ENCODE measurements at places on chromosomes 1 and 21.

- DNase-seq = no peak
These were observed 7.5 kb upstream of the FOXO6 start for GRCh38 chr1:41353744-41354143.

DNA sequence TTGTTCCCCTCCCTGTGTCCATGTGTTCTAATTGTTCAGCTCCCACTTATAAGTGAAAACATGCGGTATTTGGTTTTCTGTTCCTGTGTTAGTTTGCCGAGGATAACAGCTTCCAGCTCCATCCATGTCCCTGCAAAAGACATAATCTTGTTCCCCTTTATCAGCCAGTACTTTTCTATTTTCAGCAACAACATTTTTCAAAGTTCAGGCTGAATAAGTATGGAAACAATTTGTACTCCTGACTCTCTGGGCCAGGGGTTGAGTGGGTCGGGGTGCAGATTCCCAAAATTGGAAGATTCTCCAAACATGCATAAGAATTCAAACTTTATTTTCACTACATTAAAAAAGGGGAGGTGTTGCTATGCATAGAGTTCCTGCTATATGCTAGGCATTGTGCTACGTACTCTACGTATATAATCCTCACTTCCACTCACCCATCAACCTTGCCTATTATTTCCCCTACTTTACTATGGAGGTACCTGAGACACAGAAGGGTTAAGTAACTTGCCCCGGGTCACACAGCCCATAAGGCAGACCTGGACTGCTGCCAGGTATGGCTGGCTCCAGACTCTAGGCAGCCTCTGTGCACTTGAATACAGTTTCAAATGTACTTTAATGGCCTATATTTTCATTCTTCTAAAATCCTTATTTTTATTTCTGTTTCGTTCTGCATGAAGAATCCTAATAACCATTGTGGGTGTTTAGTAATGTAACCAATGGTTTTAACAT, 117.1 kb upstream of the C8B start:
- no peak for DNase-seq

- DNase-seq = no peak
These were observed 10.3 kb downstream of the LDLRAD2 start for GRCh38 chr1:21822349-21822748.

- DNase-seq = no peak
These were observed 11.6 kb upstream of the LRRC53 start for GRCh38 chr1:74523873-74524480.

DNA sequence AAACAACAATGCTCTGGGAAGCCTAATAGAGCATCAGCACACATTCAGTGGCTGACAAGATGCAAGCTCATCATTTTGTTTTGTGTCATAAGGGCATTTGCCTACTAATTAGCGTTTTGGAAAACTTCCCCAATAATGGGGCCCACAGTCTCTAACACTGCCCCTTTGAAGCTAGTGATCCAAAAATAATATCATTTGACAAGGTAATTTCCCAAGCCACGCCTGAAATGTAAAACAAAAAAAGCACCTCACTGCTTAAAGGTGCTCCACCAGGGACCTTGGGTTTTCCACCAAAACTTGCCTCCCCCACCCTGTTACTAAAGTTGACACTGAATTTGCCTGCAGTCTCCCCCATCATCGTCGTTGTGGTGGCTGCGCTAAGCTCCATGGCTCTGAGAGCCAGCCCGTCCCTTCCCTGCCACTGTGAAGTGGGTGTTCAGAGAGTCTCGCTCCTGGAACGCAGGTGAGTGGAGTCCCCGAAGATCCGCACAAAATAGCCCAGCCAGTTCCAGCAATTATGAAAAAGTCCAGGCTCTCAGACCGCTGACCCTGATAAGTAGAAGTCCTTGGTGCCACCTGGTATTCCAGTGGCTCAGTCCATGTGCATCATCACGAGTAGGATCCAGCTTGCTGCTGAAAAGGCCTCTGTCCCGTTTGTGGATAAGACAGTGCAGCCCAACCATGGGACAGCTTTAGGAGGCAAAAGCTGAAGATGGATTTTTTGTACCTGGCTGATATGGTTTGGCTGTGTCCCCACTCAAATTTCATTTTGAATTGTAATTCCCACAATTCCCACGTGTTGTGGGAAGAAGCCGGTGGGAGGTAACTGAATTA, 52.2 kb downstream of the RAB3GAP2 start:
- DNase-seq = no peak

- DNase-seq = no peak
These were observed 639.7 kb downstream of the LMO4 start for GRCh38 chr1:87968197-87968955.

- DNase-seq = no peak
These were observed 13.0 kb upstream of the LRP8 start for GRCh38 chr1:53340660-53341520.

- no peak for DNase-seq
These were observed 12.6 kb downstream of the LRIF1 start for GRCh38 chr1:110951161-110951560.

GRCh38 chr1:96820671-96821070, 99.1 kb downstream of the PTBP2 start:
- no peak for DNase-seq

DNA sequence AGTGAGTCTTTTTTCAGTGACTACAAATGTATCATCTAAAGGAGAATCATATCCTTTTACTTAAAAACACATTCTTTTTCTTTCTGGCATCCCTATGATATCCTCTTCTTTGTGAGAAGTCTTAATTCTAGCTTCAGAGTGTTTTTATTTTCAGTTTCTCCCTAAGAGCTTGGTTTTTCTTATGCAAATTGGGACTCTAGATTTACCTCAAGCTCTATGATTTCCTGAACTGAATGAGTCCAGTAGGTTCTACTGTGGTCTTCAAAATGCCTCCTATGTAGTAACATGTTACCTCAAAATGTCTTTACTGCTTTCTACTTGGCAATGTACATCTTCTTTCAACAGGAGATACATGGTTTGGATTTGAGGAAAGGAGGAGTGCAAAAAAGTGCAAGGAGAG, 148.2 kb upstream of the C21orf91 start:
- no peak for DNase-seq

DNA sequence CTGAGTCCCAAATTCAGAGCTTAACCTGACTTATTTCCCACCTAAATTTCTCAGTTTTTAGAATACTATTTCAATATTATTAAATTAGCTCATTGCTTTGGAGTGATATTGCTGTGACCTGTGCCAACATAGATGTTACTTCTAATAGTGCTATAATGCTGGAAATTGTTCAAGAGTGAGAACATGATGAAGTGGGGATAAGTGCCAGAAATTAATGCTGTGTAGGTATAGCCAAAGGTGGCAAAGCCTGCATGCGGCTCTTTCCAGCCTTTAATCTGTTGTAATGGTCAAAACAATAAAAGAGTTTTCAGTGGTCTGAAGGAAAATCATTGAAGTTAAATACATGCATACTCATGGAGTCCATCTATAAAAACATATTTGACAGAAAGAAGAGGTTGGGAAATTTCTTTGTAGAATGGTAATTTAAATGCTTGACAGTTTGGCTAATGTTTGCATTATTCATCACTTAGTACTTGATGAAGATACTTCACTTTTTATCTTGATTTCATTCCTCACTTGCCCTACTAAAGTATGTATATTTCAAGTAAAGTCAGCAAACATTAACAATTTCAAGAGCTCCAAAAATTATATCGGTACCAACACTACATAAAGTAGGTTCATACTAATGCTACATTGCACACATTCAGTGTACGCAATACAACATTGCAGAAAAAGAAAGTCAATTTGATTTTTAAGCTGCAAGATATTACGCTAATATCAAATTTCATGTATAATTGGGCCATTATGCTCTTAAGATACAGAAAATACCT, 82.1 kb downstream of the OLFM3 start:
- no peak for DNase-seq

- no peak for DNase-seq
These were observed 40.4 kb upstream of the ACTRT2 start for GRCh38 chr1:2980849-2981248.

DNA sequence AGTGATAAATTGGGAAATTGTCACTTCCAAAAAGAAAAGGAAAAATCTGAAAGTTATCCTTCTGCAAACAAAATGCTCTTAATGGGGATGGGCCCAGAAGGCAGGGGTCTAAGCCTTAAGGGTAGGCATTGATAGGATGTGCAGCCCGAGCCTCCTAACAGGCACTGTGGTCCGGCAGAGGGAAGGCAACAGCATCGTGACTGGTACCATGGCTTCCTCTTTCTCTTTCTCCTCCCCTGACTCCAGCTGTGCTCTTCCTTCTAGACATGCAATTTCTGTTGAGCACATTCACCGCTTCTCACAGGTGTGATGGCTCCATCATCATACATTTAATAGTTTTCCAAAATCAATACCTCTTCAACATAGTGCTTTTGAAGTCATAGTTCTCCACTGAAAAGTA, 91.5 kb downstream of the SELENOF start:
- no peak for DNase-seq

DNA sequence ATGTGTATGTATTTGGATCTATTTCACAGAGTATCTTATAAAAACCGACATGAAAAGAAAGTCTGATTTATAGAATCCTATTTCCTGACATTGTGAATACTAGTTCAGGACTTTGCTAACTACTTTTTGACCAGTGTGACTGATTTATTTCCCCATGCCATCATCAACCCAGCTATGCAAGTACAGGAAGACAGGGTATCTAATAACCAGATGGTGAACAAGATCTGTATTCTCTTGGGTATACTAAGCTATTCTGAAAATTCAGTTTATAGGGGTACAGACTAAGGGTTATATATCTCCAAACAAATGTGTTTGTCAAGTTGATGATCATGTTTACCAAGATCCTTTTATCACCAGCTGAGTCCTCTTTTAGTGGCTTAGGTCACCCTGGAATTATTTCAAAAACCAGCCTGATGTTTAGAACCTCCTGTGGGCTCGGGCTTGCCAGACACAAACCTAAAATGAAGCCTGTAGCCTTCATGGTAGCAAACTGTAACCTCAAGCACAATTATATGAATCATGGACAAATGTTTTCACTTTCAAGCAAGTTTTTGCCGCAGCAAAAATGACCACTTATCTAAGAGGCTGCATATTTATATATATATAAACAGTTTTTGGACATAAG, 185.1 kb downstream of the FGGY start:
- DNase-seq = no peak

DNA sequence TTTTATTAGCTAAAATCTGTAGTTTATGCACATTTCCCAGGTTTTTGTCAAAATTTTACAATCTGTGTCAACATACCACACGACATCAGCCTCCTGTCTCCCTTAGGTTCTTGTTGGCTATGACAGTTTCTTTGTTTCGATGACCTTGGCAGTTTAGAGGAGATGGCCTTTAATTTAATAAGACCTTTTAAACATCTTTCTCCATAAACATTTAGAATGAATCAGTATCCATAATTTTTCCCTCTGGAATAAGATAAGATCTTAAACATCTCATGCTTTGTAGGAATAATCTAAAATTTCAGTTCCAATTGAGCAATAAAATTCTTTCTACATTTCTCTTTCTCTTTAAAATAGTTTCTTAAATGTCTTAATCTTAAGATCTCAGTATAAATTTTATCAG, 28.7 kb upstream of the DYRK1A start:
- DNase-seq = no peak

DNA sequence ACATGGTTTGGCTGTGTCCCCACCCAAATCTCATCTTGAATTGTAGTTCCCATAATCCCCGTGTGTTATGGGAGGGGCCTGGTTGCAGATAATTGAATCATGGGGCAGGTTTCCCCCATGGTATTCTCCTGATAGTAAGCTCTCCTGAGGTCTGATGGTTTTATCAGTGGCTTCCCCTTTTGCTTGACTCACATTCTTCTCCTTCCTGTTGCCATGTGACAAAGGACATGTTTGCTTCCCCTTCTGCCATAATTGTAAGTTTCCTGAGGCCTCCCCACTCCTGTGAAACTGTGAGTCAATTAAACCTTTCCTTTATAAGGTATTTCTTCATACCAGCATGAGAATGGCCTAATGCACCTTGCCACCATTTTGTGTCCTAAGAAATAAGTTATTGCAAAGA, 415.0 kb downstream of the COL11A1 start:
- DNase-seq = no peak

DNA sequence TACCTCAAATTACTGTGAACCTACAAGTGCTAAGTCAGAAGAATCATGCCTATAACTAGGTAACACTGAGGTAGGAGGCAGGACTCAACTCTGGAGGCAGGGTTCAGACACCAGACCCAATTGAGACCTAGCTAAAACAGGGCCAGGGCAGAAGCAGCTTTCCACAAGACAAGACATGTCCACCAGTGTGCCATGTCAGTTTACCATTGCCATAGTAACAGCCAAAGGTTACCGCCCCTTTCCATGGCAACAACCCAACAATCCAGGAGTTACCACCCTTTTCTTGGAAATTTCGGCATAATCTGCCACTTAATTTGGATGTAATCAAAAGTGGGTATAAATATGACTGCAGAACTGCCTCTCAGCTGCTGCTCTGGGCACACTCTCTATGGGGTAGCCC, 432.3 kb downstream of the DPYD start:
- no peak for DNase-seq

DNA sequence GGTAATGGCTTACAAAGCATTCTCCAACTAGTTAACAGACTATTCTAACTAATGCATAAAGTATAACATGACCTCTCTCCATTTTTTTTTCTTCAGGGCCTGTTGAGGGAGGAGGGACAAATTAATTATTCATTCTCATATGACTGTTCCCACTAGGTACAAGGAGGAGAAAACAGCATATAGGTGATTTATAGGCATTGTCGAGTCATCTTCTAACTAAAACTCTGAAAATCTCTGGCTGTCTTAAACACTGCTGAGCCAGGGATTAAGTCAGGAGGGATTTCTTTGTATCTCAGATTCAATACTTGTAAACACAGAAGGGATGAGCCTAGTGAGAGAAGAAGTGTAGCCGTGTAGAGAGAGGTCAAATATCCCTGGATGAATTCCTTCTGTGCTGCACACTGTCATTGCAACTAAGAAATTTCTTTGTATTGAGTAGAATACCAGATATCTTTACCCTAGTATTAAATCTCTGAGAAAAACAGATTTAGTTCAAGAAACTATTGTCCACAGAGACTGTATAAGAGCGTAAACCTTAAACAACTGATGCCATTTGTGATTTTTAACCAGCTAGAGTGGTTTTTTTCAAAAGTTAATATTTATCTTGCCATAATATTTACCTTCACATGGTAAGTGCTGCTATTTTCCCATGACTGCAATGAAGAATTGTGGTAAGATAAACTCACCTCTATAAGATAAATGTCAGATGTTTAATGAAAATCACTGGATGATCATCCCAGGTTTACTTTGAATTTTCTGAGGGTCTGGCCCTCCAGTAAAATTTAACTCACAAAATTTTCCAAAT, 465.3 kb downstream of the RWDD3 start:
- DNase-seq = no peak

All from adrenal gland (tissue), 19 donors.